ENCODE measurements at places on chromosomes 5 and 9.

DNA sequence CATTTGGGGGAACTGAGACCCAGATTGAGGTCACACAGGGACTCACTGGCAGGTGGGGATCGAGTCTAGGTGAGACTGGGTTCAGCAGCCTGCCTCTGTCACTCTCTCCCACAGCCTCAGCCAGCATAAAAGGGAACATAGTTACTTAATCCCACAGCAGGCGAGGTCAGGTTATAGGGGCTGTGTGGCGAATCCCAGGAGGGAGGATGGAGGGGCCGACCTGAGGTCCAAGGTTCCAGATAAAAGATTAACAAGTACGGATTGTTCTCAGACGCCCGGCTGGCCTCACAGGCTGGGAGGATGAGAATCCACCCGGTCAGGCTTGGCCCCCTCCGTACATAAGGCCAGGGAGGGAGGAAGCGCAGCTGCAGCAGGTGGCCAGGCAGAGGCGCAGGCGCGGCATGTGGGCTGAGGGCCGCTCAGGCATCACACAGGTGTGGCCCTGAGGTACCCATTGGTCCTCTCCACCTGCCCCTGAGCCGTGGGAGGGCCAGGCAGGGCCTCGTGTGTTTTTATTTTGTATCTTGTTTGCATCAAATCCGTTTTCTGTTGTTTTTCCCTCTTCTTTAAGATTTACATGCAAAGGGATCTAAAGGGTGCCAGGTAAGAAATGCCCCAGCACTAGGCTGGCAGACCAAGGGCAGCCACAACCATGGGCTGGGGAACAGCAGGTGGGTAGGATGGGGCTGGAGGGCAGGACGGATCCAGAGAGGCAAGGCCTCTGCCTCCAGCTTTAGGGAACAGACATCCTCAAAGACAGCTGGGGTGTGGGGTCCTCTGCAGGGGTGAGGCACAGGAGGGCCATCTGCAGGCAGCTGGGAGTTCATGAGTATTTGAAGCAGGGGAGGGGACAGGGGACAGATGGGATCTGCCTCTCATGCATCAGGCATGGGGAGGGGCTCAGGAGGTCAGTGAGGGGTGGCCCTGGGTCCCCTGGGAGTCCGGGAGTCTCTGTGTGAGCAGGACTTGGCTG is 3.6 kb downstream of the SUSD3 start:
- no peak for DNase-seq

GRCh38 chr5:106876298-106876622 is 794.5 kb downstream of the EFNA5 start:
- no peak for DNase-seq

GRCh38 chr5:173229382-173229959 is 5.5 kb downstream of the NKX2-5 start:
- no peak for DNase-seq

DNA sequence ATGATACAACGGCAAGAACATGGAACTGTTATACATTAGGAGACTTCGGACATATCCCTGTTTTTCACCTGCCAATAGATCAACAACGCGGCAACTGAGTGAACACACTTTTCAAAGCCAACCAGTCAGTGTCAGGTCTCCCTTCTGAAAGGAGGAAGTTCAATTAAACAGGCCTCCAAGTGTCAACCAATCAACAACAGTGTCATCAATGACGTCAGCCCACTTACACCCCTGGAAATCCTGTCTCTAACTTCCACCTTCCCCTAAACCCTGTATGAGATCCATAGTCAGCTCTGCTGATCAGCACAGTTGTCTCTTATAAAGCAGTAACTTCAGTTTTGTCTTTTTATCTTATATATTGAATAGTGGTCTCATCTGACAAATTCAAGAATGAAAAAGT is 36.6 kb downstream of the DMRT3 start:
- DNase-seq, result no peak

GRCh38 chr9:116298878-116299391 is 145.3 kb downstream of the PAPPA start:
- no peak for DNase-seq

DNA sequence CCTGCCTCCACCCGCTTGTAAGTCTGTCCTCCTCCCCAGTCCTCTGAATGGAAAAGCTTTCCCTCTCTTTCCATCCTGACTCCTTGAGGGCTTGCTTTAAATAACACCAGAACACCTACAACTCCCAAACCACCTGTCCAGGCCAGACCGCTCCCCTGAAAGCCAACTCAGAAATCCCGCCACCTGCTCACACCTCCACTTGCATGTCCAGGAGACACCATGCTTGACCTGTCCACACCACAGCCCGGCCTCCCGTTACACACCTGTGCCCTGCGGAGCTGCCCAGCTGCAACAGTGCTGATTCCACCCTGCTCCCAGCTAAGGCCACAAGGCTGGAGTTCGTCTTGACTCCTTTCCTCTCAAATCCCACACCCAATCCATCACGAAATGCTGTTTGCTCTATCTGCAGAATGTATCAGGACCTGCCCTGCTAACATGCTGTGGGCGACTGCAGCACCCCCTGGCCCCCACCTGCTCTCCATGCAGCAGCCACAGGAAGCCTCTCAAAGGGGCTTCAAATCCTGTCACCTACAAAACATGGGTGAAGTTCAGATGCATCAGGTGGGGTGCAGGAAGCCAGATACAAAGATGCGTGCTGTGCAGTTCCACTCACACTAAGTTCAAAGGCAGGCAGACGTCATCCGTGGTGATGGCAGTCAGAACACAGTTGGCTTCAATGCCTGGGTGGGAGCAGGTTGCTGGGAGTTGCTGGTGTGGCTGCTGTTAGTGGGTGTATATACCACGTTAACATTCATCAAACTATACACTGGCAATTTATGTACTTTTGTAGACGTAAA is 166.0 kb downstream of the ROR2 start:
- no peak for DNase-seq

GRCh38 chr5:32713770-32714381 is 2.8 kb downstream of the NPR3 start:
- no peak for DNase-seq

DNA sequence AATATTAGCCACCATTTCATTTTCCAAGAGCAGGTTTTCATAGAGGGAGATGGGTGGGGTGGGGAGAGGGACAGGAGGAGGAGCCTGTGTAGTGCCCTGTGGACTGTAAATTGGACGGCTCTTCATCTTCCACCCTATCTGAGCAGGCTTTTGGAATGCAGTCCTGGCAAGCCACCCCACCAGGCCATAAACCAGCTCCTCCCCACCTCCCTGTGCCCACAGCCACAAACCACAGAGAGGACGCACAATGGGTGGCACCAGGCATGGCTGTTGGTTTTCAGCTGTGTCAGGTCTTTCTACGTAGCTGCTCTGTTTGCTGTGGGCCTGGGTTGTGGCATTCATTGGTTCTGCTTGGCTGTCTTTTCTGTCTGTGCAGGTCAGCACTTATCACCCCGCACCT is 58.0 kb downstream of the PLAC8L1 start:
- no peak for DNase-seq

GRCh38 chr5:136015966-136016650 is 12.7 kb upstream of the TGFBI start:
- DNase-seq, result no peak

GRCh38 chr9:134628354-134628736 is 13.3 kb upstream of the COL5A1 start:
- DNase-seq, result no peak
